ENCODE measurements at places on chromosomes 11 and 22.

DNA sequence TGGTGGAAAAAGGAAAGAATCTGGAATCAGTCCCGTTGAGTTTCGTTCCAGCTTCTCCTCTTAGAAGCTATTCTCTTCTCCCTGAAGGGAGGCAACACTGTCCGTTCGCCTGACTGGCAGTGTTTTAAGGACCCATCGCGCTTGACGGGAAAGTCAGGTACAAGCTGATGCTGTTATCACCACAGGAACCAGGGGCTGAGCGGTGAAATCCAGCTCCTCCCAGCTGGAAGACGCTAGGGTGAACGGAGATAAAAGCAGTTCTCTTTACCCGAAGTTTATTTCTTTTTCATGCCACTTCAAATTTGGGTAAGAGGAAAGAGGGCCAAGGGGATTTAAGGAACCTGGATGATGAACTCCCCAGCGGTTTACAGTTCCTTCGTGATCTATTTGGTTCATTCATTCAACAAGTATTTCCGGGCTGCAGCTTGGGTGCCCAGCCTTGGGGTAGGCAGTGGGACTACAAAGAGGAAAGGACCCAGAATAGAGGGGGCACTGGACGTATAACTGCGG lies 551 bp upstream of the DEUP1 start:
- no peak for DNase-seq

DNA sequence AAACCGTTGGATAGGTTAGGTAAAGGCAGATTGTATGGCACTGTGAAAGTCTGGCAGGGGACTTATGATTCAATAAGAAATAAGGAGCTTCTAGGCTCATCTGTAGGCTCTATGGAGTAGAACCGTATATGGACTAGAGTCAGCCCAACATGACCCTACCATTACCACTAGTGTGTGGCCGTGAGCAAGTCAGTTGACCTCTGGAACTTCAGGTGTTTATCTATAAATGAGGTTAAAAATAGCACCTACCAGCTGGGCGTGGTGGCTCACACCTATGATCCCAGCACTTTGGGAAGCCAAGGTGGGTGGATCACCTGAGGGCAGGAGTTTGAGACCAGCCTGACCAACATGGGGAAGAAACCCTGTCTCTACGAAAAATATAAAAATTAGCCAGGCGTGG lies 4.4 kb downstream of the HINFP start:
- no peak for DNase-seq

DNA sequence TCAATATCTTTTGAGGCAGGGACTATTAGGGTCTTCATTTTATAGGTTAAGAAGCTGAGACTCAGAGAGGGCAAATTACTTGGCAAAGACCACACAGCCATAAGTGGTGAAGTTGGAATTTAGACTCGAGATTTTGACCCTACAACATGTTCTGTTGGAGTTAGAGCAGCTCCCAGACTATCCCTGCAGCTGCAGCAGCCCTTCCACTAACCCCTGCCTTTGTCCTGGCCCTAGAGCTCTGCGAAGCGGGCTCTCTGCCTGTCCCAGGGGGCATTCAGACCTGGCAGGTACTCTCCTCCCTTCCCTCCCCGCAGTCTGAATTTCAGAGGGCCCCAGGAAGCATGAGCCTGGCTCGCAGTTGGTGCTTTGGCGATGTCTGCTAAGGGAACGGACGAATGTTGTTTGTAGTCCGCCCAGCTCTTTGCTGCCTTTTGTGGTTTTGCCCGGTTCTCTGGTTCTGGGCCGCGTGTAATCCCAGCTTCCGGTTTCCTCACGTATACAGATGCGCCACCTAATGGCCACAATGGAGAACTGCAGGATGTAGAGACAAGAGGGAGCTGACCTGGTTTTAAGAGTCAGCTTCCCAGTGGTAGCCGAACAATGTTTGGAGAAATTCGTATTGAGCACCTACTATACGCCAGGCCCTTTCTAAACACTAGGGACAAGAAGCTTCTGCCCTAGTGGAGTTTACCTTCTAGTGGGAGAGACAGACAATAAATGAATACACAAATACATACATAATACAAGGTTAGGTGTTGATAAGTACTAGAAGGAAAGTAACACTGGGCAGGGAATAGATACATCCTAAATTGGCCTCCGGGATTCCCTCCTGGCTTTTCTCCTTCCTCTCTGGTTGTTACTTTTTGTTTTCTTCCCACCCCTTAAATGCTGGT lies 125.2 kb downstream of the ST3GAL4 start:
- peak; percentile 89 for DNase-seq

GRCh38 chr11:24384240-24384639 lies 112.6 kb upstream of the LUZP2 start:
- DNase-seq: no peak

DNA sequence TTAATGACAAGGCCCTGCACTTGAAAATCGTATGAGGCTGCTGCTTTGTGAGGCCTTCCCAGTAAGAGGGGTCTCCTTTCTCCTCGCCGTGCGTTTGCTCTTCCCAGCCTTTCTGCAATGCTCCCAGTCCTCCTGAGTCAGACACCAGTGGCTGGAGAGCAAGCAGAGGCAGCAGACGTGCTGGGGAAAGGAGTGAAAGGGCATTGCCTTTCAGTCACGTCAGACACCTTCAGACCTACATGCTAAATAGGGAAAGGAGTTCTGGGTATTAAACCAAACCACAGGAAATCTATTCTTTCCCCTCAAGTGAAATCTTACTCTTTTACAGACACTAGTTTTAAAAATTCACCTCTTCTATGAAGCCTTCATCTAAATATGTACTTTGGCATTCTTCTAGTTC lies 274.8 kb downstream of the NTM start:
- DNase-seq: no peak

GRCh38 chr11:6841694-6842093 lies 3.8 kb upstream of the OR10A5 start:
- no peak for DNase-seq

DNA sequence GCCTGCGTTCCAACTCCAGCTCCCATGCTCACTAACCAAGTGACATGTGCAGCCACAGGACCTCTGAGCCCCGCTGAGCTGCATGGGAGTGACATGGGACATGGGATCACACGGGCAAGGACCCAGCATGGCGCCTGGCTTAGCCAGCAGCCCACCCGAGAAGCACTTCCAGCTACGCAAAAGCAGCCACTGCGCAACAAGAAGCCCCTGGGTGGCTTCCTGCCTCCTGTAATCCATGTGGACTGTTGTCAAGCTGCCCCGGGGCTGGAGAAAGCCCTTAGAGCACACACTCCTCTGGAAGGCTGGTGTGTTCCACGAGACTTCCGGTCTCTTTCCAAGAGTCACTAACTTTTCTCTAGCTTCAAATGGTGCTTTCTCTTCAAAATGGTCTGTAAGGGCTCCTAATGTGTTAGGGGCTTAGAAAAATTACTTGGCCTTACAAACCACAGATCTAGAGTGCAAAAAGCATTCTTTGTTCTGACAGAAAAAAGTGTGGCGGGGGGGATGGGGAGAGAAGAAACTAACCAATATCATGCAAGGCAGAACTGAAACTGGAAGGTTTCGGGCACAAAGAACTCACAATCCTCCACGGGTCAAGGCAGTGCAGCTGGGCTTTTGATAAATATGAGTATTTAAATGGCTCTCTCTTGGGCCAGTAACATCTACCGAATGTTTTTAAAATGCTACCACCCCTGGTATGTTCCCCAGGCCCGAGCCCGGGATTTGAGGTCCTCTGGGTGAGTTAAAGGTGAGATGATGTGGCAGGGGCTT lies 5.5 kb downstream of the C11orf24 start:
- DNase-seq: no peak
